Right atrium auricular region (tissue), 2 donors: ENCODE measurements at places on chromosomes 16 and 17.

DNA sequence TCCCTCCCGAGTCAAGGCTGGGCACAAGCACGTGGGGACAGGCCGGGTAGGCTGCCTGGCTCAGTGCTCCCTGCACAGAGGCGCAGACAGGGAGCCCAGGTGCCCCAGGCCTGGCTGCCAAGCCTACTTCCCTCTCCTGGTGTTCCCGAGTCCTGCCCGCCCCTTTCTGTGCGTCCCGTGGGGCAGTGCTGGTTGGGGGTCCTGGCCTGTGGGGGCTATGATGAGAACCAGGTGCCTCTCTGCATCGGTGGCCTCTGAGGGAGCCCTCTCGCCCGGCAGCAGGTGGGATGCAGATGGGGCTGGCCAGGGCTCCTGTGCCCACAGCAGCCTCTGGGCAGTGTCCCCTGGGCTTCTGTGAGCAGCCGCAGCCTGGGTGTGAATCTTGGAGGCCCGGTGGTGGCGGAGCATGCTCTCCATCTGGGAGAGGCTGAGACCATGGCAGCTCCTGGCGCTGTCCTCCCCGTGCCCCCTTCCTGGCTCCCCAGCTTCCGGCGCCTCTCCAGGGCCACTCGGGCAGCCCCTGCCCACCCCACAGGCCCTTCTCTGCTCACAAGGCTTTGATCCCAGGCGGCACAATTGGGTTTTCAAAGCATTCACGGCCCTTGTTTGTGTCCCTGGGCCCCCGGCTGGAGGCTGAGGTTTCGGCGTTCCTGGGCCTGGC lies 7.2 kb downstream of the CENPX start:
- DNase-seq = no peak

DNA sequence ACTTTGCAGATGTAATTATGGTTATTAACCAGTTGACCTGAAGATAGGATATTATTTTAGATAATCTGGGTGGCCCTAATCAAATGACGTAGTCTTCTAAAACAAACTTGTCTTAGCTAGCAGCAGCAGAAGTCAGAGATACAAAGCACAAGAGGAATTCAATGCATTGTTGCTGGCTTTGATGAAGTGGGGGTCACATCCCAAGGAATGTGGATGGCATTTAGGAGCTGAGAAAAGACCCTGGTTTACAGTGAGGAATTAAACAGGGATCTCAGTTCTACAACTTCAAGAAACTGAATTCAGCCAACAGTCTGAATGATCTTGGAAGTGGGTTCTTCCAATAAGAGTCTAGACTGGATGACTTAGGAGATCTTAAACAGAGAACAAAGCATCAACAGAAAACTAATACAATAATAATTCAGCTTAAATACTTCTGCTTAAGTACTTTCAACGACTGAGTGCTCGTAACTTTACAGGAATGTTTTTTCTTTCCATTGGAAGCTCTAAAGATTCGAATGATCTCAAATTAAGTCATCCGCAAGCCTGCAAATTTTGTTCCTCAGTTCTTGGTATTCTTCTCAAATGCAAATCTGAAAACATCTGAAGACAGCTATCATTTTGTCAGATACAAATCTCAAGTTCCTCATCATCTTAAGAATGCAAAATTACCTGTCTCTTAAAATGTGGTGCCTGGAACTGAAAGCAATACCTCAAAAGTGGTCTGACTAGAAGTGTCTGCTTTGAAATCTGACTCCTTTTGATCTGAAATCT lies 3.3 kb downstream of the C16orf46 start:
- DNase-seq = no peak

GRCh38 chr17:77363821-77364361 lies 223.1 kb downstream of the SEC14L1 start:
- DNase-seq = no peak

DNA sequence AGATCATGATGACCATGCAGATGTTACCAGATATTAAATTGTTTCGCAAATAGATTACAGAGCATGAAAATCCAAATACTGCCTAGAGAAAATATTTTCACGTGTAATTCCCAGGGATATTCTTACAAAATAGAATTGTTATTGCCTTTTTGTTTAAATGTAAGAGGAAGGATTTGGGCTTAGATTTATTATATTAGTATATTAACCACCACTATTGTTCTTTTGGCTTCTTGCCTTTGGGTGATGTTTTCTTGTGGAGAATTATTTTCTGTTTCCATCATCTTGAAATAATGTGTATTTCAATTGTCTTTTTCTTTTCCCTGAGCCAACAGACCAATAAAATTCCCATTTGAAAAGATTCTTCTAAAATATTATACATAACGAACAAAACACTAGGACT lies 109.7 kb upstream of the NUDT7 start:
- no peak for DNase-seq

DNA sequence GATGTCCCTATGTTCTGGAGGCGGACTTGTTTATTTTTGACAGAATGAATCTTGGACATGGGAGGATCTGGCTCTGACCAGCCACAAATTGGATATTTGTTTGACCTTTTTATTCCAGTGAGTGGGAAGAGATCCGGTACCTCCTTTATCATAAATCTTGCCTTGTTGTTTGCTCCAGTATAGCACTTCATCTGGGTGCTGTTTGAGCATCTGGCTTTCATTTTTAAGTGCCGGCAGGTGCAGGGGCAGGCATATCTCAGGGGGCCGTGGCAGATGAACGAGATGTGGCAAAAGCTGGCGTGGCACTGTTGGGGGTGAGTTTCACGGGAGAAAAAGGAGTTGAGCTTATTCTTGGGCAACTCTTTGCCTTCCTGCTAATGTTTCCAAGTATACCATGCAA lies 37.8 kb downstream of the MSI2 start:
- no peak for DNase-seq

DNA sequence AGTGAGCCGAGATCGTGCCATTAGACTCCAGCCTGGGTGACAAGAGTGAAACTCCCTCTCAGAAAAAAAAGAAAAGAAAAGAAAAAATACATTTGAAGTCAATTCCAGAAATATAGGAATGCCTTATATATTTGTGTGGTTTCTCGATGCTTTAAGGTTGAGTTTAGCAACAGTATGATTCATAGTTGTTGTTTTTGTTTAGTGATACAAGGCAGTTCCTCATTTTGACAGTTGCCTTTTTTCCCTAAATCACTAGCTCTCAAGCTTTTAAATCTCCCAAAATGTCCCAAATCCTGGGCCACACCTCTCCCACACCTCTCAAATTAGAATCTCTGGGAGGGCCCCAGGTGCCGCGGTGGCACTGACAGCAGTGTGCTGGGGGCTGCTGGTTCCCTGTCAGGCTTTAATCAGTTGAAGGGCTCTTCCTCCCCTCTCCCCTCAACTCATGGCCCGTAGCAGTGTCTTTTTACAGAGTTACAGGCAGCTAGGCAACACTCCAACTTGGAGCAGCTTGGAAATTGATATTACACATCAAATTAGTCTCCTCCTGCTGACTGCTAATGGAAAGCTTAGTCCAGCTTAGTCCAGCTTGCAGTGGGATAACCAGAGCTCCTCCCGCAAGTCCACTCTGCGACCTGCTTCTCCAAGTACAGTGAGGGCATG lies 58.4 kb downstream of the EPN2 start:
- no peak for DNase-seq

- no peak for DNase-seq
Measured at GRCh38 chr17:8155996-8156245, 3.7 kb upstream of the PER1 start.

GRCh38 chr17:16353317-16354174 lies at the start of gene CENPV:
CENPV (minus strand) TSS chr17:16353469; CDS start chr17:16353436, 33 bp downstream.
- DNase-seq = no peak

GRCh38 chr16:86661706-86662105 lies 83.4 kb downstream of the FOXL1 start:
- no peak for DNase-seq

DNA sequence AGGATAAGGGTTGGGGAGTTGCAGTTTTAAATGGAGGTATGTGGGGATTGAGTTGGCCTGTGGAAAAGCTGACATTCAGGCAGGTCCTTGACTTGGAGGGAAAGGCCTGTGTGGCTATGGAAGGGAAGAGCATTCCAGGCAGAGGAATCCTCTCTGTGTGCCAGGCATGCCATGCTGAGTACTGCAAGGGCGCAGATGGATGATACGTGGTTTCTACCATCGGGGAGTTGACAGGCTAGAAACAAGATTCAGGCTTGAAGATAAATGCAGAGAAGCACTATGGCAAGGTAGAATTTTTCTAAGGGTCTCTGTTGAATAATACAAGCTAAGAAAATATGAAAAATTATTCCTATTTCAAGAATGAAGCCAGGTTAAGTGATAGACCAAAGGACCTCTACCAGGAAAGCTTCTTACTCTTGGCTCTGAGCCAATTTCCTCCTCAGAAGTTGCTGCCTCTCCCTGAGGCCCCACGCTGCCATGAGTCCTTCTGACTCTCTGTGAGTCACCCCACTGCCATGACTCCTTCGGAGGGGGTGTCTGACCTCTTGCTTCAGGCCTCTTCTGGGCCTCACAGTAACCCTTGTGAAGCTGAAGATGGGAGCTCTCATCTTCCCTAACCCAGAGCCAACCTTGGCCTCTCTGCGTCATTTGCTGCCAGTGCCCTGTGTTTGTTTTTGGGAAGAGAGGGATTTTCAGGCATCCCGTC lies 75.8 kb downstream of the WNT3 start:
- no peak for DNase-seq
